NCI-H82 (cell line): ENCODE measurements at places on chromosomes 1 and 21.

DNA sequence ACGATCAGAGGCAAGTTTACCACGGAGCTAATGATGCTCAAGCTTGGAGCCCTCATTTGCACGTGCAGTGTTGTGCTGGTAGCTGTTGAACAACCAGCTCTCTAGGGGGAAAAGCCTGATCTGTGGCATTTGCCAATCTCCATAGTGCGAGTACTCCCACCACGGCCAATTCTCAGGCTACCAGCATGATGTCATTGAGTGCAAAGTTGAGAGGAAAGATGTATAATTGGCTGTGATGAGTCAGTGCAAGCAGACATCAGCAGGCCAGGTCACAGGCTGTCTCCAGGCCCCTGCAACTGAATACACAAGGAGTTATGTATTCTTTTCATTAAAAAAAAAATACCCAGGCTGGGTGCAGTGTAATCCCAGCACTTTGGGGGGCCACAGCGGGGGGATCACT, 233.1 kb upstream of the VAMP3 start:
- no peak for DNase-seq

- no peak for DNase-seq
Observed at GRCh38 chr21:34890724-34891612, 158.1 kb downstream of the RUNX1 start.

DNA sequence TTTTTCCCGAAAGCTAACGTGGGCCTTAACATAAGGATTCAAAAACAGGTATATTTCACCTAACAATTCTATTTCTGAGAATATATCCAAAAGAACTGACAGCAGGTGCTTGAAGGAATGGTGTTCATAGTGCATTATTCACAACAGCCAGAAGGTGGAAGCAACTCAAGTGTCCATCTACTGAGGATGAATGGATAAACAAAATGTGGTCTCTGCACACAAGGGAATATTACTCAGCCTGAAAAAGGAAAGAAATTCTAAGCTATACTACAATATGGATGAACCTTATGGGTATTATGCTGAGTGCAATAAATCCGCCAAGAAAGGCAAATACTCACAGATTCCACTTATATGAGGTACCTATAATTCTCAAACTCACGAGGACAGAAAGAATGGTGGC, 6.1 kb upstream of the RIPPLY3 start:
- DNase-seq: peak; percentile 29

- no peak for DNase-seq
Observed at GRCh38 chr1:52424813-52425212, 20.4 kb downstream of the PRPF38A start.

DNA sequence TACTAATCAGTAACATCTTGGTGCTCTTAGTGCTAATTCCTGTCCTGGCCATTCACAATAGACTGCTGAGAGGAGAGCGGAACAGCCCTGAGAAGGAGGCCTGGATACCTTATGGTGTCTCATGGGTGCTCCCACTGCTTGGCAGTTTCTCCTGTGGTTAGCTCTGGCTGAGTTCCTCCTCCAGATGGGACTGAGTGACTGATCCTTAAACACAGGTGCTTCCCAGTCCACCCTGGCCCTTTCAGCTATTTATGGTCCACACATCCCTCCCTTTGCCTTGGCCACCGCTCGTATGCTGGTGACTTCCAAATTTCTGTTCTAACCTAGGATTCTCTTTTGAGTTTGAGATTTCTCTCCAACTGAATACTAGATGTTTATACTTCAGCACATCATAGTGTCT, 157.0 kb upstream of the CACNA1E start:
- DNase-seq: no peak

- no peak for DNase-seq
Observed at GRCh38 chr1:39173119-39173994, 31.1 kb upstream of the MACF1 start.

DNA sequence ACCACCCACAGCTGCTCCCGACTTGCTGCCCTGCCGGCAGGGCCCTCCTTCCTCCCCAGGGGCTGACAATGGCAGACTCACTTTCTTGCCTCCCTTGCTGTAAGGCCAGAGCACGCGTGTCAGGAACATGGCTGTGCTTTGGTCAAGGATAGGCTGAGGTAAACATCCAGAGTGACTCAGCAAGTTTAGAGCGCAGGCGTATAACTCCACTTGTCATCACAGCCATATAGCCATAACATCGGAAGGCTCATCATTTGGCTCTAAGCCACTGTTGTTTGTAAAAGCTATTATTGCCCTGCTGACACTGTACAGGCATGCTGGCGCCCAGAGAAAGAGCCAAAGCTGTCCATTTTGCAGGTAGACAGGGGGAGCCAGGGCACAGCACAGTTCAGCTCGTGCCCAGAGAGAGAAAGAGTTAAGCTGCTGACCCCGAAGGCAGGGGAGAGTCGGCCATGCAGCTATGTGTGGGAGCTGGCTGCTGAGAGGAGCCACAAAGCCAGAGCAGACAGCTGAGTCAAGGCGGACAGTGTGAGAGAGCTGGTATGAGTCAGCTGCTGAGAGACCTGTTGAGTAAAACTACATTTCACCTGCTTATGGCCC, 60.6 kb downstream of the GNG4 start:
- peak; percentile 39 for DNase-seq

- DNase-seq: peak; percentile 80
Observed at GRCh38 chr1:96966536-96967138, 245.1 kb downstream of the PTBP2 start.

- no peak for DNase-seq
Observed at GRCh38 chr21:45456584-45457160, 51.7 kb downstream of the COL18A1 start.

- no peak for DNase-seq
Observed at GRCh38 chr1:20403423-20404145, 82.4 kb downstream of the CAMK2N1 start.

DNA sequence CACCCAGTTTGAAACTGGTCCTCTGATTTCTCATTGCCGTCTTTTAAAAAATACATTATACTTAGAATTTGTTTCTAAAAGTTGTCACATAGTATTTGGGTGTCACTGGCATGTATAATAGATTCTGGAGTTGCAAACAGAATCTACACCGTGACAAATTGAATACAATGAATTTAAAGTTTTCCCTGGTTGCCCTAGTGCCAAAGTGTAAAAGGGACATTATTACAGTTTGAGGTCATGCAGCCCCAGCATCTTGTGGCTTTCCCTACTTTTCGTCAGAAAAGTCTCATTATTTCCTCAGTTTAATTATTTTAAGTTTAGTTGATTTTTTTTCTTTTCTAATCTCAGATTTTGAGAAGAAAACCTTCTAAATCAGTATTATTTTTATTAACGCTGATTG, 155.9 kb downstream of the DISP1 start:
- no peak for DNase-seq

DNA sequence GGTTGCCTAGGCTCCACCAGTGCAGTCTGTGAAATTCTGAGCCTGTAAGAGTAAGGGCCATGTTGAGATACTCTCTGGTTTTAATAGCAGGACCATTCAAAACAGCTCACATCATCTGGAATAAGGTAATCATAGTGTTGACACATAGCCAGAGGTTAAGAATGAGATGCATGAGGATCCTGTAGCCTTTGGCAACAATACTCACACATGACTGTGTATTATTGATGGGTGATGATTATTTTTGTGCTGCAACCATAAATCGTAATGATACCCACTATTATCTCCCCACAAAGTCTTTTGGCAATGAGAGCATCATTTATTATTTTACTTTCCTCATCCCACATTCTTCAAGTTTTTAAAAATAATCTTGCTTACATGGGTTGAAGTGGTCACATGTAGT, 35.5 kb downstream of the KCNK2 start:
- no peak for DNase-seq

GRCh38 chr1:154006136-154006535, 15.6 kb downstream of the RPS27 start:
- DNase-seq: no peak

DNA sequence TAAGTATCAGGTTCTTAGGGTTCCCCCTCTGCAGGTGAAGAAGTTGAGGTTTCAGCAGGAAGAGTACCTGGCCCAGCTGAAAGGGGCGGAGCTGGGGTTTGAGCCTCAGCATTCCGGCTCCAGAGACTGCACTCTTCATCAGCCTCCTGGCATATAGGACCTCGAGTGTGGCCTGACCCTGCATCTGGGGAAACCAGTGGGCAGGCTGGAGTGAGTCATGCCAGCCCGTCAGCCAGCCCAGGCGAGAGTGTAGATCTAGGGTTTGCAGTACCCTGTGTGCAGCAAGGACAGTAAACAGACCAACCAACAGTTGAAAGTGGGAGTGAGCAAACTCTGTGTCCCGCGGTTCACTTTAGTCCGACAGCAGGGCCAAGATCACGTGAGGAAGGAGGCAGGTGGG, 14.1 kb downstream of the MFSD2A start:
- no peak for DNase-seq

- DNase-seq: no peak
Observed at GRCh38 chr1:117566556-117566955, 39.3 kb upstream of the TENT5C start.

GRCh38 chr1:54339126-54339525, 67.1 kb downstream of the SSBP3 start:
- no peak for DNase-seq

DNA sequence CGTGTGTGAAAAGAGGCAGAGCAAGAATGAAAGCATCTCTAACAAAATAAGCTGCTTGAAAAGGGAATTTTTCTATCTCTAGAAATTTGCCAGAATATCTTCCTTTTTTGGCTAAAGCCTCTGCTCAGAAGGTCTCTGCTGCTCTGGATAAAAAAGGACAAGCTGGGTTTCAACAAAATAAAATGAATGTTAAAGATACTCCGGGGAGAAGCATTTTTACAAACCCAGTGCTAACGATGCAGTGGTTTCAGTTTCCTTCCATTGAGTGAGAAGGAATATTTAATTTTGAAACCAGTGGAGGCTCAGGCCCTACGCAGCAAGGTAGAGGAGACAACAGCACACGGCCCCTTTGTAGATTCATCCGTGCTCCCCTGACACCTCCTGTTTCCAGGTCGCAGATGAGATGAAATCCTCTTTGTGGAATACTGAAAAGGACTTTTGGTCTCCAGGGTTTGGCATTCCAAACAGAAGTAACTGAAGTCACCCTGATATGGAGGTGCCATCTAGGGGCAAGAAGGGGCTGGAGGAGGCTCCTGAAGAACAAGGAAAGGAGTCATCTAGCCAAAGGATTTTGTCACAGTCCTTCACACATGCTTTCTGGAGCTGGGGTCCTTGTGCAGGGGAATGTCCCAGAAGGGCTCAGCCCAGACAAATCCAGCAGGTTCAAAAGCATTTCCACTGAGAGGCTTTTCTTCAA, 65.7 kb upstream of the SYT6 start:
- peak; percentile 52 for DNase-seq

DNA sequence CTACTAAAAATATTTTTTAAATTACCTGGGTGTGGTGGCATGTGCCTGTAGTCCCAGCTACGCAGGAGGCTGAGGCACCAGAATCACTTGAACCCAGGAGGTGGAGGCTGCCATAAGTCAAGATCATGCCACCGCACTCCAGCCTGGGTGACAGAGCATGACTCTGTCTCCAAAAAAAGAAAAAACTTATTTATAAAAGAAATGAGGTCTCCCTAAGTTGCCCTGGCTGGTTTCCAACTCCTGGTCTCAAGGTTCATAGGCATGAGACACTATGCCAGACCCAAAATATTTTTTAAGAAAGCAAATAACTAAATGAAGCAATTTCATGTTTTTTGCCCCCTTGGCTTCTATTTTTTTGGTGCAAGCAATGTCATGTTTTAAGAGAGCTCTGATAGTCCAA, 32.9 kb downstream of the EIF4G3 start:
- no peak for DNase-seq

DNA sequence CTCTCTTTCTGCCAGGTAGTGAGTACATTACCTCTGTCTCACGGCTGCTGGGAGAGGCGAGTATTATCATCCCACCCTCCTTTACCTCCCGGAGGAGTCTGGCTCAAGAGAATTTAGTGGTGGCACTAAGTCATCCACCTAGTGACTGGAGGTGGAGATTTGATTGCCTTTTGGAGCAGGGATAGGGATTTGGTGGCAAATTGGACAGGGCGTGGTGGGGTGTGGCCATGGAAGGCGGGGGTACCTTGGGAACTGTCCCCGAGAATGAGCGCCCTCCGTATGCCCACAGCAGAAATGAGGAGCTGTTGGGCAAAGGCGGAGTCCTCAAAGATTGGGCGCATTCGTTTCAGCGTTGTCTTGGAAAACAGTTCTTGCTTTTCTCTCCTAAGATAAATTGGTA, 32.1 kb upstream of the HMGN1 start:
- peak; percentile 58 for DNase-seq

GRCh38 chr1:11338284-11338924, 65.4 kb downstream of the UBIAD1 start:
- no peak for DNase-seq

DNA sequence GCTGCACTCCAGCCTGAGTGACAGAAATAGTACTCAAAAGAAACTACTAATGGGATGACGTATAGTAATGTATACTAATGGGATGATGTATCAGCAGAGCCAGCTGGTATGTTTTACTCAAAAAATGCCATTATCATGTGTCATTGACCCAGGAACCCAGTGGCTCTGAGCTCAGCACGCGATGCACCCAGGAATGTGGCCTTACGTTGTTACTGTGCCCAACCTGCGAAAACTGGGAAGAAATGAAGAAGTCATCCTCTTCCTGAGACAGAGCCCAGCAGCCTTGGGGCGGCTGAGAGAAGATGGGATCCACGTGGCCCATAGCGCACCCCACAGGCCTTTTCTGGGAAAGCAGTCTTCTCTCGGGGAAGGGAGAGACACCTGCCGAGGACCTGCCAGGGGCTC, 8.8 kb downstream of the UBE2J2 start:
- peak; percentile 51 for DNase-seq

GRCh38 chr1:227450489-227450888, 112.9 kb upstream of the ZNF678 start:
- DNase-seq: no peak

- no peak for DNase-seq
Observed at GRCh38 chr1:173328961-173329360, 121.8 kb upstream of the TNFSF4 start.

DNA sequence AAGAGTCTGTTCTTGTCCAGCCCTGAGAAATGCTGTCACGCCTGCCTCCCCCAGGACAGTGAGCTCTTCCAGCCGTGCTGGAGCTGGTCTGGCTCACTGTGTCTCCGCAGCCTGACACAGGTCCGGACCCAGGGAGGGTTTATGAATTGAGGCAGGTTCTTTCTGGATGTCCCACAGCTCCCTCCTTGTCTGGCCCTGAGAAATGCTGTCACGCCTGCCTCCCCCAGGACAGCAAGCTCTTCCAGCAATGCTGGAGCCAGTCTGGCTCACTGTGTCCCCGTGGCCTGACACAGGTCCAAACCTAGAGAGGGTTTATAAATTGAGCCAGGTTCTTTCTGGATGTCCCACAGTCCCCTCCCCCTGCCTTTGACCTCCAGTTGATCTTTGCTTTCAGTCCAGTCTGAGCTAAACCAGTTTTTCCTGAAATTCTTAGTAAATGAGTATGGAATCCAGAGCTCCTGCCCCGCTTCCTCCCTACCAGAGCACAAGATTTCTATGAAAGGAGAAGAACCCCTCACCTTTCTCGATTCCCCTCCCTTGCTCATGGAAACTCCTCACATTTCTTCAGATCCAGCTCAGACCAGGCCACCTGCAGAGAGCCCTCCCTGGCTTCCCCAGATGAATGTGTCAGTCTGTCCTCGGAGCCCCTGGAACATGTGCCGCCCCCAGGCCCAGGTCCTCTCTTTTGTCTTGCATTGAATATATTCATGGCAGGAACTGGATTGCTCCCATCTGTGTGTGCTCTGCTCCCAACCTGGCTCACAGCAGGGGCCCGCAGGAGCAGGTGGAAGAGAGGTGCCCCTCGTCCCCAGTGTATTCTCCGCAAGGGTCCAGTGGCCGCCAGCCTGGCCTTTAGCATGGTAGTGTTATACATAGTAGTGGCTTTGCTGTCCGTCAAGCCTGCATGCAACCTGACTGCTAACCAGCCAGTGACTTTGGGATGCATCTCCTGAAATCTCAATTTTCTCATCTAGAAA, 116.3 kb downstream of the EPHB2 start:
- no peak for DNase-seq
